ENCODE measurements at places on chromosomes 16 and 17.

DNA sequence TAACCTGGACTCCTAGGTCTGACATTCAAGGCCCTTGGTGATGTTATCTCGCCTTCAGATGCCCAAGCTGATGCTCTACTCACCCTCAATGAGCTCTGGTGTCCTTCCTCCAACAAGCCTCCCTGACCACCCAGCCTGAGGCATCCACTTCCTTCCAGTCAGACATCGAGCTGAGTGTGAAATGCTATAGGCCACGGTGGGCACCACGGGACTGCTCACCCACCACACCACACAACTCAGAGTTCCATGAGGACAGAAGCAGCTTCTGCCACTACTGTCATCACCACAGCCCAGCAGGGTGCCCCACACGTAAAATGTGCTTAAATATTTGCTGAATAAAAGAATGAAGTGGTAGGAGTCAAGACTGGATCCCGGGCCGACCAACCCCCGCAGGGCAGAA, 12.0 kb downstream of the CREBBP start:
- no peaks in the 10 kb centered on the region for H3K36me3 ChIP-seq
- H3K4me3 ChIP-seq: no peak overlapping the region
- no peaks in the 10 kb centered on the region for H3K27me3 ChIP-seq
- DNase-seq: no peak

DNA sequence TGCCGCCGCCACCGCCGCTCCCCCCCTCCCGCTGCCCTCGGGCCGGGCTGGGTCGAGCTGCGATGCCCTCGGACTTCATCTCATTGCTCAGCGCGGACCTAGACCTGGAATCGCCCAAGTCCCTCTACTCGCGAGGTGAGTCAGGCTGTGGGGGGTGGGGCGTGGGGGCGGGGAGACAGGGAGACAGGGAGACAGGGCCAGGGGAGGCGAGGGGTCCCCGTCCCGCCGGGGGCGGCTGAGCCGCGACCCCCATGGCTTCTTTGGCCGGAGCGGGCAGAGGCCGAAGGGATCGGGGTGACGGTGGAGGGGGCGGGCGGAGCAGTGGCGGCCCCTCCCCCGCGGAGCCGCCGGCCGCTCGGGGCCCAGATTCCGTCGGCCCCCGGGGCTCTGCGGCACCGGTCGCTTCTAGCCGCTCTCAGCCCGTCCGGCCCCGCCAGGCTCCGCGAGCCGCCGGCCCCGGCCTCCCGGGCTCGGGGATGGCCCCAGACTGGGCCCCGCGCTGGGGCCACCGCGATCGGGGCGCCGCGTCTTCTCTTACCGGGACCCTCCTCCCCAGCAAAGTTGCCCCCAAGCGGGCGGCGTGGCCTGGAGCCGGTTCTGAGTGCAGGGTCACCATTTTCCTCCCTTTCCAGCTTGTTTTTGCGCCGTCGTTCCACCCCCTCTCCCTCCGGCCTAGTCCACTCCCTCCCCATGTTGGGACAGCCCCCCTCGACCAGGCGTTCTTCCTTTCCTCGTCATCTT, 644 bp downstream of the NFAT5 start:
- peak; percentile 52 for DNase-seq
- H3K27me3 ChIP-seq: no peaks in the 10 kb centered on the region
- H3K4me1 ChIP-seq: peaks cover 24% of the 10 kb centered on the region
- H3K27ac ChIP-seq: peak overlapping the region; percentile 87
- H3K4me3 ChIP-seq: peak overlapping the region; percentile 77

DNA sequence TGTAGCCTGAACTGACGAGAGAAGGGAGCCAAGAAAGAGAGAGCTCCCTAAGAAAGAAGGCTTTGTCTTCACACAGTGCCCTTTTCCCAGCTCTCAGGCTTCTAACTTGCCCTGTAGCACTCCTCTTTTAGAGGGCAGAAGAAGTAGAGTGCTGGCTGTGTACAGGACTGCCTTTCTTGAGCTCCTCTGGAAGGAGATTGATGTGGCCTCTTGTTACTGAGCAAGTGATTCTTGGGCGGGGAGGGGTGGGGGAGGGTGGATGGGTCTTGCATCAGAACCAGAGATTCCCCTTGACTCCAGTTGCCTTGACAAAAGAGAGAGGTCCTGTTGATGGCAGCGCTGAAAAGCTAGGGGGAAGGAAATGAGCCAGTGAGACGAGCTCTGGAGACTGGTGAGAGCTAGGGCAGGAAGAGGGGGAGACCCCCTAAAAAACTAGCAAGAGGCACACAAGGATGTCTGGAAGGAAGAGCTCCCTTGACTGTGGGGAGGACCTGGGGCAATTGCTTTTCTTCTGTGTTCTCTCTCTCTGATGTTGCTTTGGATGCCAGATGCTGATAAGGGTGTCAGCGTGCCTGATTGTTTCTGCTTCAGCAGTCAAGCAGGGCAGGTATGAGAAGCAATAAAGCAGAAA, 18.4 kb downstream of the GPR179 start:
- peak; percentile 41 for DNase-seq
- no peak overlapping the region for H3K27ac ChIP-seq
- no peak overlapping the region for H3K4me3 ChIP-seq
- peaks cover 21% of the 10 kb centered on the region for H3K36me3 ChIP-seq
- no peaks in the 10 kb centered on the region for H3K27me3 ChIP-seq

GRCh38 chr16:25978218-25978617, 286.5 kb downstream of the HS3ST4 start:
- no peaks in the 10 kb centered on the region for H3K27me3 ChIP-seq
- H3K4me1 ChIP-seq: no peaks in the 10 kb centered on the region
- DNase-seq: no peak
- H3K4me3 ChIP-seq: no peak overlapping the region
- H3K36me3 ChIP-seq: no peaks in the 10 kb centered on the region
- no peak overlapping the region for H3K27ac ChIP-seq

DNA sequence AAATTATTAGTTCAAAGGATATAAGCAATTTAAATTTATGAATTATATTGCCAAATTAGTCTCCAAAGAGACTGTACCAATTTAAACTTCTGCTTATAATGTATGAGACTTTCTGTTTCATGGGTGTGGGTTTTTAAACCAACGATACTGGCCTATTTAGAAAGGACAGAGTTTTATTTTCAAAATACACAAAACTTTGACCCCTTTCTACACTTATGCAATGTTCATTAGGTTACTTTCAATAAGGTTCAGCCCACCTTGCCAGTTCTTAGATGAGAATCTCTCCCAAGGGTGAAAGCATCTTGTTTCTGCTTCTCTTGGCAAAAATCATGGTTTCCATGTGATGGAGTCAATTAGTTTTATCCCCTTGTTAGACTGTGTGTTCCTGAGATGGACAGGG, 84.7 kb downstream of the MYO1D start:
- H3K27ac ChIP-seq: no peak overlapping the region
- H3K27me3 ChIP-seq: no peaks in the 10 kb centered on the region
- no peaks in the 10 kb centered on the region for H3K4me1 ChIP-seq
- DNase-seq: no peak
- no peaks in the 10 kb centered on the region for H3K36me3 ChIP-seq
- H3K4me3 ChIP-seq: no peak overlapping the region

- H3K4me1 ChIP-seq: no peaks in the 10 kb centered on the region
- no peak for DNase-seq
- no peaks in the 10 kb centered on the region for H3K27me3 ChIP-seq
- H3K4me3 ChIP-seq: no peak overlapping the region
Measured at GRCh38 chr16:24054741-24055491, 201.2 kb upstream of the CACNG3 start.

DNA sequence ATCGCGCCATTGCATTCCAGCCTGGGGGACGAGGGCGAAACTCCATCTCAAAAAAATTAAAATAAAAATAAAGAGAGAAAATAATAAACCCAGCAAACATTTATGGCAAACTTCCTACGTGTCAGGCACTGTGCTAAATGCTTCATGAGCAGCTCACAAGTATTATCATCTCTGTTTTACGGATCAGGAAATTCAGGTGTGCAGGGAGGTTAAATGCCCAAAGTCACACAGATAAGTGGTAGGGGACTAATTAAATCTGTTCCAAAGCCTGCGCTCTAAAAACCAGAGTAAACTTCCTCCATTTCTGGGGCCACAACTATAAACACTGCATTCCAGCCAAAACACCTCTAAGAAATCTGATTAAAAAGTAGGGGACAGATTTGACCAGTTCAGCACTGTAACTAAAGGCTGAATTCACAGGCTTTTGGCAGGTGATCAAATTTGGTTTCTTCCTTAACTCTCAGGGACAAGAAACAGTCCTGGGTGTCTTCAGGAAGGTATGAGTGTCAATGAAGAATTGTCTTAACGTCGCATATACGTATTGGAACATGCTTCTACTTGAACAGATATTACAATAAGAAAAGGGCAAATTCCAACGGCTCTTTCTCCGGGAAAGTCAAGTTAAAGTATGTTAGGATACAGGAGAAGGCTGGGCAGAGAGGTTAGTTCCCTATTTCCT, 996 bp downstream of the STRADA start:
- H3K4me1 ChIP-seq: peaks cover 14% of the 10 kb centered on the region
- peak overlapping the region; percentile 96 for H3K27ac ChIP-seq
- no peaks in the 10 kb centered on the region for H3K27me3 ChIP-seq
- H3K4me3 ChIP-seq: peak overlapping the region; percentile 89
- H3K36me3 ChIP-seq: peaks cover 4% of the 10 kb centered on the region

DNA sequence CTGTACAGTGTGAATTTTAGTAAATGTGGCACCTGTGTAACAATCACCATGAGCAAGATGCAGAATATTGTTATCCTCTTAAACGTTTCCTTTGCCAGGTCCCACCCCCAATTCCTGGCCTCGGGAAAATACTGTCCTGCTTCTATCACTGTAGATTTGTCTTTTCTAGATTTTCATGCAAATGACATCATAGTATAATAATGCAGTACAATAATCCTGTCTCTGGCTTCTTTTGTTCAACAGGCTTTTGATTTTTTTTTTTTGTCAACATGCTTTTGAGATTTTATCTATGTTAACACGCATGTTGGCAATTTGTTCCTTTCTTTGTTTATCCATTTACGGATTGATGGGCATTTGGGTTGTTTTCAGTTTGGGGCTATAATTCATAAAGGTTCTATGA, 20.4 kb upstream of the HEATR3 start:
- H3K27ac ChIP-seq: no peak overlapping the region
- H3K27me3 ChIP-seq: no peaks in the 10 kb centered on the region
- H3K36me3 ChIP-seq: no peaks in the 10 kb centered on the region
- DNase-seq: no peak
- H3K4me1 ChIP-seq: no peaks in the 10 kb centered on the region

- no peaks in the 10 kb centered on the region for H3K27me3 ChIP-seq
- peaks cover 51% of the 10 kb centered on the region for H3K36me3 ChIP-seq
- no peak for DNase-seq
- H3K4me3 ChIP-seq: no peak overlapping the region
- H3K27ac ChIP-seq: peak overlapping the region; percentile 96
Measured at GRCh38 chr17:38897176-38897575, 27.3 kb downstream of the LASP1 start.
